Activated B cell treated with CpG ODN at 0.5 μM for 24 hours (primary cell): ENCODE measurements at places on chromosomes 11 and 22.

DNA sequence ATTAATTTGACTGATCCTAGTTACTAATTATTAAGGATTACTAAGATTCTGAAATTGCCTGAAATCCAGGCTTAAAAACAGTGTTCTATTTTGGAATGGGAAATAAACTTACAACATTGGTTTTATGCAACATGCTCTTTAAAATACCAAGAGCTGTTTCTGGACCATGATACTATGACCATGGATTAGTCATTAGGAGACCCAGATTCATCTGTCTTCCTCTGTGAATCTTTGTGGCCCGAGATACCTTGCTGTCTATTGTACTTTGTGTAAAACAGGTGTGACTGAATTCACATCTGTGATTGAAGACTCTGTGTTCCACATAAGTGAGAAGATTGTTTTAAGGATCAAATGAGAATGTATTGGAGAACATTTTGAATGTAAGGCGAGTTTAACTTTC, 98.8 kb downstream of the HSD17B12 start:
- DNase-seq: no peak

DNA sequence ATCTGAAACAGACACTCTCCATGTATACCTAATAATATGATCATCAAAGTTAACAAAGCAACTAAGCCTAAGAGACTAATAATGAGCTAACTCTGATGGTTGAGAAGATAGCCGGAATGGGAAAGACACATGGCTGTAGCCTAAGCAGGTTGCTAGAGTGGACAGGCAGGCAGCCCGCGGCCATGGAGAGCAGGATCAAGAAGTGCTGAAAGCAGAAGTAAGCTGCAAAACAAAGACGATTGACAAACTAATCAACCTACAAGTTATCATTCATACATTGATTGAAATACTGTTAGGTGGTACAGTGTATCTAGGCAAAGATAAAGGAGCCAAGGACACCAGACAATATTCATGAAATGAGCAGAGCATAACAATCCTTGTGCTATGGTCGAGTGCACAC, 29.3 kb downstream of the SLN start:
- no peak for DNase-seq

GRCh38 chr11:4979036-4979435, 15.6 kb upstream of the OR51L1 start:
- no peak for DNase-seq

GRCh38 chr11:831118-831864, 1.5 kb upstream of the CD151 start:
- DNase-seq: no peak

GRCh38 chr22:35539487-35539886, 1.1 kb upstream of the RASD2 start:
- DNase-seq: no peak
